ENCODE measurements at places on chromosomes 11 and 22. TPM values are rescaled to one million over a fixed set of nuclear protein-coding genes. Genes with fewer than 3 reads are reported as not detected.

- DNase-seq: no peak
These were observed 437.8 kb upstream of the CADM1 start for GRCh38 chr11:115942011-115942410.

DNA sequence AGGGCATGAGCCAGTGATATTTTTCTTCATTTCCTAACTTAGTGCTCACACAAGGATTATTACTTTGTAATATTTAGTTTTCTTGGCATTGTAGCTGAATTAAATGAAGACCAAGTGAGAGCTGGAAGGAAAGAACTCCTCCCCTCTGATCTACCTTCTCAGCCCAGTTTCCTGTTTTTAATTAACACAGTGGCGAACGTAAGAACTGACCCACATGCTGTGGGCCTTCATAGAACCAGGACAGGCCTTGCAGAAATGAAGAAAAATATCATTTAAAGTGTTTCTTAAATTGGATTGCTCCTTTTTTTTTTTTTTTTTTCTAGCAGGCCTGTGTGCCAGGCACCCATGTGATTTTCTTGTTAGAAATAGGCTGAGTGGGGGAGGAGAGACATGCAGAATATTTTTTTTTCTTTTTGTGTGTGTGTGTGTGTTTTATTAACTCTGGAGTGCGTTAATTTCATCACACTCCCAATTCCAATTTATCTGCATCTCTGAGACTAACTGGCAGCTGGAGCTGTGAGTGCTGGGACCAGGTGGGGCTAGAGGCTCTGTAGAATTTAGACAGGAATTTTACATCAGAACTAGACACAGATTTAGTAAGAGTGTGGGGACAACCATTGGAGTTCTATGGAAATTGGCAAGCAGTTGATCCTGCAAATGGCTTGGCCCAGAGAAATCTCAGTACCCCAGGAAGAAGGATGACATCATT lies 320.5 kb downstream of the DDX10 start:
- no peak for DNase-seq

- DNase-seq: no peak
These were observed 324.8 kb downstream of the MN1 start for GRCh38 chr22:27476729-27477128.

DNA sequence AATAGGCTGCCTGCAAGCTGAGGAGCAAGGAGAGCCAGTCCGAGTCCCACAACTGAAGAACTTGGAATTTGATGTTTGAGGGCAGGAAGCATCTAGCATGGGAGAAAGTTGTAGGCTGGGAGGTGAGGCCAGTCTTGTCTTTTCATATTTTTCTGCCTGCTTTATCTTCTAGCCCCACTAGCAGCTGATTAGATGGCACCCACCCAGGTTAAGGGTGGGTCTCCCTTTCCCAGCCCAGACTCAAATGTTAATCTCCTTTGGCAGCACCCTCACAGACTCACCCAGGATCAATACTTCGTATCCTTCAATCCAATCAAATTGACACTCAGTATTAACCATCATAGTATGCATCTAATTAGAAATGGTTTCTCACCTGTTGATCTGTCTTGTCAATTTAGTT lies 5.0 kb upstream of the COX8A start:
- DNase-seq: no peak

DNA sequence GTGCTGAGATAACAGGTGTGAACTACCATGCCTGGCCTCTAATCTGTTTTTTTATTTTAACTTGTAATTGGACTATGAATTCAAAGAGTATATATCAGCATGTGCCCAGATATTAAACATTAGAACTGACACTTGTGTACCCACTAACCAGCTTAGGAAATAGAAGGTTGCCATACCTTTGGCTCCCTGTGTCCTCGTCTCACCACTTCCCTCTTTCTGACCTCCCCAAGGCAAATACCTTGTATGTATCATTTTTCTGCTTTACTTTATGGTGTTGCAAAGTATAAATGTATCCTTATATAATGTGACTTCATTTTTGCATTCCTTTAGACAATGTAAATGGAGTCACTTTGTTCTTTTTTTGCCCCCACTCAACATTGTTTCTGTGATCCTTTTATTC lies 9.1 kb downstream of the PPP6R3 start:
- no peak for DNase-seq

GRCh38 chr11:77038825-77039326 lies 4.7 kb downstream of the B3GNT6 start:
- no peak for DNase-seq

DNA sequence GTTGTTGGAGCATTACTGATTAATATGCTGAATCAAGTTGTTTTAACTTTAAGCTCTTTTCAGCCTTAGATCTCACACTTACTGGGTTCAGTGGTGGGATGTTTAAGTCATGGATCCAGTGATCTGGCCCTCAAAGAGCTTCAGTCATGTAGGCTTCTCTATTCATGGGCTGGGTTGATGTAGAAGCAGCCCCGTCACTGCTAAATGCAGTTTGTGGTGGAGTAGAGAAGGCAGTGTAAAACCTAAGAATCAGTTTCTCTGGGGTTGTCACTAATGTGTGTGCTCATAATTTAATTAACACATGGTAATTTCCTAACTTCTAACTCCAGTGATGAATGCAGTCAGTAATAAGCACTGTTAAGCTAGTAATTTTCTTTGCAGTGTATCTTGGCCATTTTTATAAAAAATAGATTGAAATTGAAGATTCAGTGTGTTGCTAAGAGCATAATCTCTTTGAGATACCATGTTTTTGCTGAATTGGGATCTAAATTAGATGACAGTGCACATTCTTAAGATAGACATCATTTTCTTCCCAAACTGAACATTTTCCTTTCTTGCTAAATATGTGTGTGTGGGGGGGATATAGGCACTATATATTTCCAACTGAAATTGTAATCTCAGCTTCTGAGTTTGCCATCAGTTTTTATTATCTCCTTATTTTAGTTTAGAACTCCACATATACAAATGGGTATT lies 9.0 kb downstream of the SPCS2 start:
- no peak for DNase-seq

DNA sequence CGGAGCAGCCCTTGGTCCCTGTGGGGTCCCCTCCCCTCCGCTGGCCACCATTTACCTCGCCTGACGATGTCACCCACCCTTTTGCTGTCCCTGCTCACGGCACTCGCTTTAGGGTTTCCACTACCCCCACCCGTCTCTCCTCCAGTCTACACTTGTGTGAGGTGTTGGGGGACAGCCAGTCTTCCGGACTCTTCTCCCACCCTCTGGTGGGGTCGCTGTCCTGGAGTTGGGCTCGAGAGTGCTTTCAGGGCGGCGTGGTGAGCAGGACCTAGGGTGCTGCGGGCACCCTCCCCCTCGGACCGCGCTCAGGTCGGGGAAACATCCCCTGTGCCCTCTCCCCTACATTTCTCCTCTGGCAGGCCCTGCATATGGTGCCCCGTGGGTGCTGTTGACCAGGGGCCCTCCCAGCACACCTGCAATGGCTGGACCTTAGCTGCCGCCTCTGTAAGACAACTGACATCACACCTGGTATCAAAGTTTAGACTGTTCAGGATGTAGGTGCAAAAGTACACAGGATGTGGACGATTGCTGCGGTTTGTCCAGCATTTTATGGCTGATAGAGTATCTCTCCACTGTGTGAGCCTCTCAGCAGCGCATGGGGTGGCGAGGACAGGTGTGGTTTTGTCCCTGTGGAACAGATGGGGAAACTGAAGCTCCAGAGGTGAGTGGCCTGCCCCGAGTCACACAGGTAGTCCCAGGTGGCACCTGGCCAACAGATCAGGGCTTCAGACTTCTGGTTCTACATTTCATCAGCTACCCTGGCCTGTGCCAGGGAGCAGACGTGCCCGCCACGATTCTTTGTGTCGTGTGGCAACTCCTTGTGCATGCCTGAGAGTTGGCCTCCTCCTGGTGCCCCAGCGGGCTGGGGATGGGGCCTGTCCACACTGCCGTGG lies 1.2 kb downstream of the GRK2 start:
- peak; percentile 39 for DNase-seq

- DNase-seq: no peak
These were observed 71.3 kb downstream of the TSPAN18 start for GRCh38 chr11:44797886-44798606.

DNA sequence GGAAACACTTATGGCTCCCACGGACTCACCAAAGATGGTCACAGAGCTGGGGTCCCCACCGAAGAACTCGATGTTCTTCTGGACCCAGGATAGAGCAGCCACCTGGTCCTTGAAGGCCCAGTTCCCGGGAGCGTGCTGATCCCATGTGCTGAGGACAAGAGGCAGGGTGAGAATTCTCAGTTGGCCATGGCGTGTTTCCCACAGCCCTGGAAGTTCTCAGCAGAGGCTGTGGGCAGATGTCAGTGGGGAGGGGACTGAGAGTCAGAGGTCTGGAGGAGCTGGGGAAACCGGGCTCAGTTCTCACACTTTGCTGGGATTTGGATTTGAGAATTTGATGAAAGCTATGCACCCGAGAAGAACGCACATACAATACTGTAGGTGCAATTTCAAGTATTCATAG lies 193.3 kb downstream of the BCR start:
- DNase-seq: no peak

GRCh38 chr11:67354075-67355022 lies 1.0 kb upstream of the POLD4 start:
- DNase-seq: peak; percentile 58

DNA sequence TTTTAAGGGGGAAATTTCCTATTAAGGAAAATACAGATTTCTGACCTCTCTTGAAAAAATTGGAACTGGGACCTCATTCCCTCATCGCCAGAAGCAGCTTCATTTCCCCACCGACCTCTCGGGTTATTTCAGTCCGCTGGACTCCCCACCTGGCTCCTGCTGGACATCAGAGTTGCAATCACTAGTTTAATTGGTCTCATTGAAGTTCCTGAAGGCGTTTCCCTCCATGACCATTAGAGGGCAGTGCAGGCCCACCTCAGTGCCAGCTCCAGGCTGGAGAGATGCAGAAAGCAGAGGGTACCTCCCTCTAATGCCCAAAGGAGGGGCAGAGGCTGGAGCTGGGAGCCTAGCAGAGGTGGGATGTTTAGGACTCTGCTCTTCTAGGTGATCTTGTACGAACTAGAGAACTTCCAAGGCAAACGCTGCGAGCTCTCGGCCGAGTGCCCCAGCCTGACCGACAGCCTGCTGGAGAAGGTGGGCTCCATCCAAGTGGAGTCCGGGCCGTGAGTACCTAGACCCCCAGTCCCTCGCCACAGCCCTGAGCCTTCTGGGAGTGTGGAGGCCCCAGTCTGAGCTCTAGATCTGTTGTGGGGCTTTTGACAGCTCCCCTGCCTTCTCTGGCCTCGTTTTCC lies 2.7 kb downstream of the CRYBB3 start:
- peak; percentile 75 for DNase-seq

DNA sequence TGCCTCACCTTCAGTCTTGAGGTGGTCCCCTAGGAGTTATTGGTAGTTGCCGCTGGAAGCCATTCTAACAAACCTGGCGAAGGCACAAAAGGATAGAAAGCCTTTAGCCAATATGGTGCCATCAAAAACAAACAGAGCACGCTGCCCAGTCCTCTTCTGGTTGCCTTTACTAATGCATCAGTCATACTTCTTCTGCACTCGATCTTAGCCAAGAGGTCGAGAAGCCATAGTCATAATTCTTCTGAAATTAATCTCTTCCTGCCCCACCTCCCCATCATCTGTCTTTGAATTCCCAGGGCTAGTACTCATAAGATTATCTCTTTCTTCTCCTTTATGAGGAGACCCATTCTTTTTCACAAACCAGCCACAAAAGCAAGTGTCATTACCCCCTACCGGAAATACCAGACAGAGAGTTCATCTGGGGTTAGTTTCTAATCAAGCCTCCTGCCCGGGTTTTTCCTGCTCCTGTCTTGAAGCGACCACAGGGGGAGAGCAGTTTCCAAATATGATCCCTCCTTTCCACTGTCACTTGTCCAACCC lies 21.4 kb upstream of the EHF start:
- no peak for DNase-seq

DNA sequence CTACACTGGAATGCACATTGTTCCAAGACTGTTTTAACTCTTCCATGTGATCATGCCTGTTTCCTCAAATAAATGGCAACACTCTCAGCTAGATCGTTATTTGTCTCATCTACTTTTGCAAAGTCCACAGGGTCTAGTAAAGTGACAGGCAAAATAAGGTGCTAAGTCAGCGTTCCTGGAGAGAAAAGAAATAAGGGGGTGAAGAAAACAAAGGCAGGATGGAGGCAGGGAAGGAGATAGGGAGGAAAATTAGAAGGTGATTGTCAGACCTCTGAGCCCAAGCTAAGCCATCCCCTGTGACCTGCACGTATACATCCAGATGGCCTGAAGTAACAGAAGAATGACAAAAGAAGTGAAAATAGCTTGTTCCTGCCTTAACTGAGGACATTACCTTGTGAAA lies 132.1 kb downstream of the RAB38 start:
- no peak for DNase-seq

GRCh38 chr11:123374622-123374968 lies 55.5 kb upstream of the GRAMD1B start:
- DNase-seq: no peak

DNA sequence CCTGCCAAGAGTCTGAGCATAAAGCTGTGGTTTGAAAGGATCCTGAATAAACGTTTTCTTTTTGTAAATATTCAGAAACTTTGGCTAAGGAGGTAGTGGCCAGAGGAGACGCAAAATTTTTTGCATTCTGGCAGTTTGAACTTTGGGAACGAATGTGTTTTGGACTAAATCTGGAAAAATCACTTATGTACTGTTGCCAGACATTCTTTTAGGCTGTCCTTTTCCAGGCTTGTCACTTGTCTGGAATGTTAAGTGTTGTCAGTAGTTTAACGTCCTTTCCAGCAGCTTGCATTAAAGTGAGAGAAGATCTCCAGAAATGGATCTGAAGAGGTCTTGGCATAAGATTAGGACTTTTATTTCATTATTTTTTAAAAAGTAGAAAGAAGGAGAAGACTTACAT lies 18.5 kb downstream of the SPECC1L start:
- DNase-seq: no peak

GRCh38 chr22:24432059-24432853 lies 4.9 kb downstream of the ADORA2A start:
- peak; percentile 79 for DNase-seq

DNA sequence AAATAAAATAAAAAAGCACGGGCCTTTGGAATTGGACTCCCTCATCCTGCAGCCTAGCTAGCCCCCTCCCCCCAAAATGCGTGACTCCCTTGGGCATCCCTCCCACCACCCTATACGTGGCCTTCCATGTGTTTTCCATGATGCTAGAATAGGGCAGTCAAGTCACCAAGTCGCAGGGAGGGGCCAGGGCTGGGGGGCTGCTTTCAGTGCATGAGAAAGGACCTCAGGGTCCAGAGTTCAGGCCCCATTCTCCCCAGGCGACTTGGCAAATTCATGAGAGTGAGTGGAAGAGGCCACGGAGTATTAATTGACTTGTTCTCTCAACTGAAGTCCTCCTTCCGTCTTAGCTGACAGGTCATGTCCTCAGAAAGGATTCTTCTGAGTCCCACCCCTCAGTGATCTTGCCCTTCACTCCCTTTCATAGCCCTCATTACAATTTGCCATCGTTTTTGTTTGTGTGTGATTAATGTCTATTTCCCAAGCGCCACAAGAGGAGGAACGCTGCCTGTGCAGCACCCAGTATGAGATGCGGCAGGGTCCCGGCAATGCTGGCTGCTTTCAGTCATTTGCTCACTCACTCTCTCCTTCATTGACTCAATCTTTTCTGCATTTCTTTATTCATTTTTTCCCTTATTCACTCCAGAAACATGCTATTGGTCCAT lies 17.4 kb downstream of the LRRC32 start:
- no peak for DNase-seq

GRCh38 chr11:44258839-44259420 lies 51.0 kb downstream of the ALX4 start:
- no peak for DNase-seq

LUZP2 gene
- not detected for total RNA-seq

MRGPRX4 gene
- not detected for total RNA-seq

NECTIN1 gene
- total RNA-seq: 1.6 TPM

IGF2 gene
- total RNA-seq: 9.2 TPM

VSIG2 gene
- total RNA-seq: not detected

BLID gene
- total RNA-seq: not detected

CSF2RB gene
- total RNA-seq: 0.54 TPM

OR6A2 gene
- total RNA-seq: 0.14 TPM

PLA2G3 gene
- total RNA-seq: not detected
